Cerebellar nuclear complex (tissue), 1 donor: ENCODE measurements at places on chromosomes 13 and 19.

DNA sequence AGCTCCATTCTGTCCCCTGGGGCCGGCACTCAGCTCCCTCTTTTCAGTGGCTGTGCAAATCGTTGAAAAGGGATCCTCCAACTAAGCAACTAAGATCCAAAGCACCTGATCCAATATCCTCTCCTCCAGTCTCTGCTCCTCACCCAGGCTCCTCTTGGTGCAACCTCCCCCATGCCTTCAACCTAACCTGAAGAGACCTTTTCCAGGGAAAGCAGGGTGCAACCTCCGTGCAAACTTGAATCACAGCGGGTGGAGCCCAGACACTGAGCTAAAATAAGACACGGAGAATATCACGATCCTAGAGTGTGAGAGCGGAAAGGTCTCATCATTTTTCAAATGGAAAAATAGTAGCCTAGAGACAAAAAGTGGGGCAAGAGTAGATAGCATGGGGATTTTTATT is 8.3 kb downstream of the CACNG7 start:
- no peak for DNase-seq

- no peak for DNase-seq
Observed at GRCh38 chr19:18443406-18443805, 5.5 kb upstream of the ISYNA1 start.

DNA sequence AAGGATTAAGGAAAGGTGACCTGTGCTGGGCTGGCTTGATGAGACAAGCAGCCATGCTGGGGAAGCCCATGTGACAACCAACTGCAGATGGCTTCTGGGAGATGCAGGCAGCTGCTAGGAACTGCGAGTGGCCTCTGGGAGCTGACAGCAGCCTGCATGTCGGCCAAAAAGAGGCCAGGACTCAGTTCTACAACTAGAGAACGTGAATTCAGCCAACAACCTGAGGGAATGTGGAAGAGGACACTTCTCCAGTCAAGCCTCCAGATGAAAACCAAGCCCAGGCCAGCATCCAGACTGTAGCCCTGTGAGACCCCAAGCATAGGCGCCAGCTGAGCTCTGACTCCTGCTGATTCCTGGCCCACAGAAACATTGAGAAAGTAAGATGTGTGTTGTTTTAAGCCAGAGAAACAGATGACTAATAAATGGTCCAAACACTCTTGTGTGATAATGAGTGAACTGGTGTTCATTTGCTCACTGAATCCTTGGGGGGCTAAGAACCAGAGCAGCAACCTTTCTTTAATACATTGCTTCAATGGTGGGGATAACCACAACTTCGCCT is 45.0 kb downstream of the SLC7A1 start:
- DNase-seq = no peak

GRCh38 chr19:33345163-33345562 is 28.3 kb upstream of the CEBPG start:
- no peak for DNase-seq

- no peak for DNase-seq
Observed at GRCh38 chr13:38967446-38967845, 23.2 kb downstream of the STOML3 start.

DNA sequence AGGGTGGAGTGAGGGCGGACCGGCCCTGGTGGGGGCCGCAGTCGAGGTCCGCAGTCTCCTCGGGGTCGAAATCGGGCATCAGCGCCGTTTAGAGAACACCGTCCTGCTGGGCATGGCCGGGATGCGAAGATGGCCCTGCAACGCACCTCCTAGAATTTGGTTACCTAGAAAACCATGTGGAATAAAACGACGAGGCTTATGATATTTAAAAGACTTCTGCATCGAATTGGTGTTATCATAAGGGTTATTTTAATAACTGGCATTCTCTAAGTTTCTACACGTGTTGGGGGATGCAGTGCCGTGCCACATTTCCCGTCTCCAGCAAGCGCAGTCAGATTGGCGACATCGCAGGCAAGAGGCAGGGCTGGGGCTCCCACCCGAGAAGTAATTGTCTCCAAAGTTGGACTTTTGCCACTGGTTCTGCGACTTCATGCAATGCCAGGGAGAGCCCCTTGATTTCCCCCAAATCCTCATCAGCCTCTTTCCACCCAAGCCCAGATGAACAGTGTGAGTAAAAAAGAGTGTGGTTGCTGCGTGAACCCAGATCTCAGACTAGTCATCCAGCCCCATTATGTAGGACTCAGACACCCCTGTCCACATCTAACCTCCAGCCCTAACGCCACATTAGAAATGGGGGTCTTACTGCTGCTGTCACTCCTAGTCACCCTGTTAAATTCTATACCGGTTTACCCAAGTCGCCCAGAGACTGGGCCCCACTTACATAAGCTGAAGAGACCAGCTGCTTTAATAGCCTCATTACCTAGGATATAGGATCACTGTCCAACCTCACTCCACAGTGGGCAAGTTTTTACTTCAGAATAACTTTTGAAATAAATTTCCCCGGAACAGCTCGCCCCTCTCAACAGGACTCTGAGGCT is 571 bp upstream of the DHRS12 start:
- DNase-seq = no peak

- no peak for DNase-seq
Observed at GRCh38 chr19:50214699-50215543, 11.5 kb downstream of the MYH14 start.

DNA sequence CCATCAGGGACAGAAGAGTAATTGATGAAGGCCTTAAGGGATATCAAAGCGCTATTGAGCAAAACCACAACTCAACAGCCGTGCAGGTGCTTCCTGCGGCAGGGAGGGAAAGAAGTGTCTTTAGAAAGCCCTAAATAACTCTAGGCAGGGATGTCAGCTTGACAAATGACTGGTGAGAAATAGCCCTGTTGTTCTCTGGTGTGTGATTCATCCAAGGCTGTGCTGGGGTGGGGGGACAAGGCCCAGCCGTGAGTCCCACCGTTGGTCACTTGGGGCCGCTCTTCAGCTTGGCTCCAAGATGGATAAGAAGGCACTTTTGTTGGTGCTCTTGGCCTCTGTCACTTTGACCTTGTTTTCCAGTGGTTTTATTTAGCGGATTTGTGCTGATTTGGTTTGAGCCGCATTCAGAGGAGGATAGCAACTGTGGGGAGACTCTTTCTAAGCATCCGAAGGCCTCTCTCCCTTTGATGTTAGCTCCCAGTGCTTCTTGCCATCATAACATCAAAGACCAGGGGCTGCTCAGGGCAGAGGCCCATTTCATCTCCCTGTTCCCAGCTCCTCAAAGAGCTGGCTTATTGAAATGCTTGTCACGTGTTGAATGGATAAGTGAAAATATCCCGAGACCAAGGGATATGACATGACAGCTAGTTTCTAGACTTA is 130.3 kb upstream of the SERP2 start:
- DNase-seq = no peak

DNA sequence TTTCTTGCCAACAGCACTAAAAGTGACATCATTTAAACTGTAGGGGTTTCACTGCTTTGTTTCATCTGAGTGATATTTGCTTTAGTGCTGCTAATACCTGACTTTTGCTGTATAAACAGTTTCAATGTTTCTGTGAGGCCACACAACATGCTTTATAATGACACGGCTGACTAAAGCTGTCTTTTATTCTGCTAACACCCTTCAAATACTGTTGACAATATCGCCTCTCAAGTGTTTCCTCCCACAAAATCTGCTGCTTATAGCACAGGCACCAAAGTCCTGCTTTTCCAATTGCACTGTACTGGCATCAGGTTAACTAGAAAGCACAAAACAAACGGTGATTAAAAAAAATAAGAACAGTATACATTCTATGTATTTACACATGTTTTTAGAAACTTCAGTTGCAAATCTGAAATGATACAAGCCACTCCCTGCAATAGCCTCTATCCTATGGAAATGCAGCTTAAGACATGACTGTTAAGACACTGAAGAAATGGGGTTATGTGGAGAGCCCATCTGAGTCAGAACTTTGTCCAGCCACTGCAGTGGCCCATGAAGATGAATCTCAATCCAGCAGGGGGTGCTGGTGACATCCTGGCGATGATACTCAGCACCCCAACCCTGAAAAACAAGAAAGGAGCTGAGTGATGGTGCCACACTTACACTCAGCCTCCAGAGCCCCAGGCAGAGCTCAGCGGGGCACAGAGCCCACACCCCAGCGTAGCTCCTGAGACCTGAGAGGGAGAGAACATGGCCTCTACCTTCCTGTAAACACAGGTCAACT is 29.4 kb downstream of the RFXAP start:
- DNase-seq = no peak

DNA sequence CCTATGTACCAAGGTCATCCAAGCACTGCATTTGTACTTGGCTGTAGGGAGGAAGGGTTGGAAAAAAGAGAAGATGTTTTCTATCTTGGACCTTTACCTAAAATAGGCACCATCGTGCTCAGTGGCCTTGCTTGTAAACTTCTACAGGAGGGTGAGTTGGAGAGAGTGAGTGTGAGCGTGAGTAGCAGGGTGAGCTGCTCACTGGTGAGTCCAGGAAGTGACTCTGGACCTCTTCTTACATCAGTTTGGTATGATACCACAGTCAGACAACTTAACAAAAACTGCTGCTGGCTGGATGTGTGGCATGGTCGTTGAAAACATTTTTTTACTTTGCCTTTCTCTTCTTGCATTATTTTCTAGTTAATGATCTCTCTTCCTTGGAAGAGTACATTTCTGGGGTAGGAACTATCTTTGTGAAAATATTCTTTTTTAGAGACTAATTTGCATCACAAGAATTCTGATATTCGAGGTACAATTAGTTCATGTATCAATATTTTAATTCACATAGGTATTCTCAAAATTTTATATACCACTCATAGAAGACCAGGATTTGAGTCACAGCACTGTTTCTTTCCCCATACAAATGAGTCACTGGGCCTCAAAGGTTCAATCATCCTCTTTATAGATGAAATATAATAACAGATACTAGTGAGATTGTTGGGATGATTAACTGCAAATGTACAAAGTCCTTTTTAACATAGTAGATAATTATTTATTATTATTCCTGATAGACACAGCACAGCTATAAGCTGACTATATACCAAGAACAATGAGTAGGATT is 651 bp downstream of the SERPINE3 start:
- no peak for DNase-seq

- no peak for DNase-seq
Observed at GRCh38 chr13:53920916-53921315, 892.3 kb downstream of the OLFM4 start.

DNA sequence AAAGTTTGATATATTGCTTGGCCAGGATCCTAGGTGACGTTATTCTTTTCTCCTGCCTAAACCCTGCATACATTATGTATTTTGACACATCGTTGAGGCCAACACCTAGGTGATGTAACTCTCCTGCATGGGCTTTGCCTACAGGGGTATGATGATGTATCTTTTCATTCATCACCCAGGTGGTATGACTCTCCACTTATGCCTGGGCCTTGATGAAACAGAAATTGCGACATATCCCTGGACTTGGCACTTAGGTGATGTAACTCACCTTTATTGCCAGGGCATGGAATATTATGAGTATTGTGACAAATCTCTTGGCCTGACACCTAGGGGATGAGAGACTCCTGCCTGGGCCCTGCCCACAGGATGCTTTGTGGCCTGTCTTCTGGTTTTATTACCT is 18.5 kb upstream of the ZNF681 start:
- DNase-seq = no peak

DNA sequence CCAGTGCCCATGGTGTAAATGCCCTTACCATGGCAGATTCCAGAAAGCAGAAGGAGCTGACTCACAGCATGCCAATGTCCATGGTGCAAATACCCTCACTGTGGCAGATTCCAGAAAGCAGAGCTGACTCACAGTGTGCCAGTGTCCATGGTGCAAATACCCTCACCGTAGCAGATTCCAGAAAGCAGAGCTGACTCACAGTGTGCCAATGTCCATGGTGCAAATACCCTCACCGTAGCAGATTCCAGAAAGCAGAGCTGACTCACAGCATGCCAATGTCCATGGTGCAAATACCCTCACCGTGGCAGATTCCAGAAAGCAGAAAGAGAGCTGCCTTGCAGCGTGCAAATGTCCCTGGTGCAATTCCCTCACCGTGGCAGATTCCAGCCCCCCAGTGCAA is 163.8 kb upstream of the SOX1 start:
- DNase-seq = no peak
